CD4-positive, alpha-beta T cell treated with Interleukin-12 subunit alpha and Interleukin-12 subunit beta, for 1 hour (primary cell): ENCODE measurements at places on chromosomes 11 and 22.

GRCh38 chr11:110759972-110760381, 47.7 kb upstream of the ARHGAP20 start:
- no peak for DNase-seq

GRCh38 chr22:44325718-44326490, 13.2 kb upstream of the SHISAL1 start:
- DNase-seq = no peak

GRCh38 chr22:42905702-42906183, 48.7 kb upstream of the ARFGAP3 start:
- DNase-seq = no peak

GRCh38 chr11:66046901-66047300, 2.1 kb downstream of the GAL3ST3 start:
- no peak for DNase-seq

GRCh38 chr11:11964774-11965150, 43.7 kb downstream of the DKK3 start:
- DNase-seq = no peak

- DNase-seq = no peak
Measured at GRCh38 chr11:36007127-36007655, 63.3 kb downstream of the LDLRAD3 start.
